Activated T-cell treated with anti-CD3 and anti-CD28 coated beads, Interleukin-2, amount 50 U/mL, for 1 hour (primary cell): ENCODE measurements at places on chromosomes 3 and 15.

DNA sequence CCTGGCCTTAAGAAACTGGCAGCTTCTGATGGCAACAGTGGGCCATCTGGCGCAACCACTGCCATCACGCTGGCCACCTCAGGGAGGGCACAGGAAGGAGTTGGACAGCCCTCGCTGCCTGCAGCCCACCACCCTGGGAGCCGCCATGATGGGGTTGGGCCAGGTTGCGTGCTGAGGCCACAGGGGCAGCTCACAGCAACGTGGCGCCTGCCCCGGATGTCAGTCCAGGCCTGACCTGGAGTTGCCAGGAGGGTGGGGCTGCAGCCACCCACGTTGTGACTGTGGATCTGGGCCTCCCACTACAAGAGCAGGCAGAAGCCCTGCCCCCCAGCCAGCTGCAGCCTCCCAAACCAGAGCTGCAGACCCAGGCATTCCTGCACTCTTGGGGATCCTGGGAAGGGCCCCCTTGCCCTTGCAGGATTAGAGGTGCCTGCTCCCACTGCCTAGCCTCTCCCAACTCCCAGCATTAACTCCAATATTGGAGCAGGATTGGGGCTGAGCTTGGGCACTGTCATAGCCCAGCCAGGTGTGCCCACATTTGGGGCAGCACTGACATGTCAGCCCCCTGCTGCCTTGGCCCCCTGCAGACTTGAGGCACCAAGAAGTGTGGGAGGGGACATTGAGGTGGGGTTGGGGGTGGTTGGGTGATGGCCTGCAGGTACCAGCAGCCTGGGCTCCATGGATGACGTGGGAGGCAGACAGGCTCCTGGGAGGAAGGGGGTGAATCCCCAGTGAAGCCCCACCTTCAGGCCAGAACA is 468.9 kb upstream of the CCDC54 start:
- no peak for DNase-seq

GRCh38 chr15:41972253-41973242 is at the start of gene EHD4:
Gene EHD4, minus strand, starts transcription at chr15:41972557. Its CDS starts 63 bp downstream, at chr15:41972494.
- DNase-seq = peak; percentile 91

- no peak for DNase-seq
Observed at GRCh38 chr3:186642014-186642413, 1.8 kb downstream of the FETUB start.

GRCh38 chr3:56253941-56254665 is 214.2 kb downstream of the ERC2 start:
- no peak for DNase-seq

GRCh38 chr15:96484830-96485229 is 154.3 kb downstream of the NR2F2 start:
- DNase-seq = no peak

- no peak for DNase-seq
Observed at GRCh38 chr15:40066589-40066988, 27.6 kb upstream of the SRP14 start.

- DNase-seq = no peak
Observed at GRCh38 chr3:194446754-194447153, 40.0 kb downstream of the ATP13A3 start.
